ENCODE measurements at places on chromosomes 5 and 9.
A peak's percentile ranks its signal among the peaks of the same experiment; 100 is the strongest.

- no peak for DNase-seq
These were observed 83.8 kb downstream of the DAB2IP start for GRCh38 chr9:121735065-121735792.

GRCh38 chr5:139644646-139645429 is 3.3 kb upstream of the CXXC5 start:
- DNase-seq = no peak

GRCh38 chr5:56829137-56829908 is 14.0 kb downstream of the MAP3K1 start:
- no peak for DNase-seq

DNA sequence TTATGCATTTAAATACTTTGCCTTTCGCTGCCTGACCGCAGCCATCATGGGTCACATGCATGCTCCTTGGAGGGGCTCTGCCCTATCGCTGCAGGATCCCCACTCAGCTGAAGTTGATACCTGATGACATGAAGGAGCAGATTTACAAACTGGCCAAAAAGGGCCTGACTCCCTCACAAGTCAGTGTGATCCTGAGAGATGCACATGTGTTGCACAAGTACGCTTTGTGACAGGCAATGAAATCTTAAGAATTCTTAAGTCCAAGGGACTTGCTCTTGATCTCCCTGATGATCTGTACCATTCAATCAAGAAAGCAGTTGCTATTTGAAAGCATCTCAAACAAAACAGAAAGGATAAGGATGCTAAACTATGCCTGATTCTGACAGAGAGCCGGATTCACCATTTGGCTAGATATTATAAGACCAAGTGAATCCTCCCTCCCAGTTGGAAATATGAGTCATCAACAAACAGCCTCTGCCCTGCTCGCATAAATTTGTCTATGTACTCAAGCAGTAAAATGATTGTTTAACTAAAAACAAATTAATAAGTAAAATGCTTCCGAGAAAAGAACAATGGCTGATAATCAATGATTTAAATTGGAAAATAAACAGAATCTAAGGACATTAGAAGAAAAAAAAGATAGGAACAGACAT is 41.6 kb upstream of the PPP2CA start:
- DNase-seq = no peak

GRCh38 chr9:105963343-105964099 is 269.2 kb downstream of the TMEM38B start:
- no peak for DNase-seq

- DNase-seq = peak; percentile 68
These were observed 937 bp upstream of the SLC26A2 start for GRCh38 chr5:149959406-149960236.

DNA sequence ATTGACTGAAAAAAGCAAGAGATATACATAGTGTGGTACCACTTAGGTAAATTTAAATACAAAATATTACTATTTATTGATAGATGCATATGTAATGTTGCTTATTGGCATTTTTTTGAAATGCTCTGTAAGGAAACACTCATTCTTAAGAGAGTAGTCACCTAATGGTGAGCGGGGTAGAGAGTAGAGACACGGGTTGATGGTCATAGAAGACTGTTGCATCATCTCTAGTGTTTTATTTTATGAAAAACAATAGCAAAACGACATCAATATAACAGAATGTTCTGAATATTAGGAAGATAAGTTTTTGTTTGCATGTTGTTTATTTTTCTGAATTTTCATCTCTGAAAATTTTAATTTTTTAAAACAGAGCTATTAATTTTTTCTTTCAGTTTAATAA is 4.0 kb downstream of the SRP19 start:
- no peak for DNase-seq

GRCh38 chr9:97124256-97124655 is 85.3 kb upstream of the CTSV start:
- DNase-seq = no peak

GRCh38 chr5:23027331-23027730 is 174.2 kb upstream of the CDH12 start:
- DNase-seq = no peak

DNA sequence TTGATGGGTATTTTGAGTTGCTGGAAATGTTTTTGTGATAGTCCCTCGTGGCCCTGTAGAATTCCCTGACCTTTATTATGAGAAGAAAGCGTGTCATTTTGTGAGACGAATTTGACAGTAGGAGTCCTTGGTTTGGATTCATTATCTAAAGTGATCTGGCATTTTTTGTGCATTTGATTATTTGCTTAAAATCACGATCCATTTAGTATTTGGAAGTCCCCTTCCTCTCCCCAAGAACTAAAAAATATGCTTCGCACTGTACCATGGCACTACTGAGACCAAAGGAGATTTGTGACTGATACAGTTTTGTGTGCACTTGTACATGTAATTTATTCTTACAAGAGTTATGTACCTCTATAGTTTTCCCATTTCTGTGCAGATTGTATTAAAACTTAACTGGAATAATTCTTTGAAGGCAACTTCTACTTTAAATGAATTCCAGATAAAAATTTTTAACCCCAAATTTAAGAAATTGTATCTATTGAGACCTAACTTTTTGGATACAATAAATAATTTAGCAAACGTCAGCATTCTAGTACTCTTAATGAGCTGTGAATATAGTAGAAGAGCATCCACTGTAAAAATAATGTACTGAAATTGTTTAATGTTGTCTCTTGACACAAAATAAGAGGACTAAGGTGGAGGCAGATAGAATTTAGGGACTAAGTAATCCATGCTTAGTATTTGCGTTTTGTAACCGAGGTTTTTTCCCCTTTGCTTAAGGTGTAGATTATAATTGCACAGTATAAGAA is 2.1 kb downstream of the MAP3K1 start:
- no peak for DNase-seq

- DNase-seq = no peak
These were observed 26.9 kb upstream of the RAPGEF6 start for GRCh38 chr5:131661933-131662332.

GRCh38 chr9:93390953-93391515 is 60.5 kb upstream of the FAM120A start:
- DNase-seq = no peak

DNA sequence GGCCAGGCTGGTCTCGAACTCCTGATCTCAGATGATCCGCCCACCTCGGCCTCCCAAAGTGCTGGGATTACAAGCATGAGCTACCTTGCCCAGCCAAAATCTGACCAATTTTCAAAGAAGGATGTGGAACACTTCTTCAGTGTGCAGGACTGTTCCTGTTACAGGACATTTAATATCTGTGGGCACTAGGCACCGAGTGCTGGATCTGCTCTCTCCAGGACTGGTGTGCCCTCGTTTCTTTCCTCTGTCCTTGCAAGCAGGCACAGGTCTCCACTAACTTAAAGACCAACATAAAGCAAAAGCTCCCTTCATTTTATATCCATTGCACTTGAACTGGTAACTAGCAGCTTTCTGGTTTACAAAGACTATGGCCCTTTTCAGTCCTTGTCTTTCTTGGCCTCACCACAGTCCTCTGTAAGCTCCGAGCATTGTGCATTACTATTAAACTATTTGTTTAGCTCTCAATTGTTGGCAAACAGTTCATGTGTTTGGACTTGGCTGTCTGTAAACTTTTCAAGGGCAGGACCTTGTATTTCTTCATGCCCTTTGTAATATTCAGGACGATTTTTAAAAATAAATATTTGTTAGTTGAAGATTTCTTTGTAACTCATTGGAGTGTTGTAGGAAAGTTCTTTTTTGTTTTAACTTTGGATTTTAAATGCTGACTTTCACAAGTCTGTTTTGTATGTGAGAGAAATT is 37.3 kb downstream of the ARHGEF28 start:
- DNase-seq = no peak

DNA sequence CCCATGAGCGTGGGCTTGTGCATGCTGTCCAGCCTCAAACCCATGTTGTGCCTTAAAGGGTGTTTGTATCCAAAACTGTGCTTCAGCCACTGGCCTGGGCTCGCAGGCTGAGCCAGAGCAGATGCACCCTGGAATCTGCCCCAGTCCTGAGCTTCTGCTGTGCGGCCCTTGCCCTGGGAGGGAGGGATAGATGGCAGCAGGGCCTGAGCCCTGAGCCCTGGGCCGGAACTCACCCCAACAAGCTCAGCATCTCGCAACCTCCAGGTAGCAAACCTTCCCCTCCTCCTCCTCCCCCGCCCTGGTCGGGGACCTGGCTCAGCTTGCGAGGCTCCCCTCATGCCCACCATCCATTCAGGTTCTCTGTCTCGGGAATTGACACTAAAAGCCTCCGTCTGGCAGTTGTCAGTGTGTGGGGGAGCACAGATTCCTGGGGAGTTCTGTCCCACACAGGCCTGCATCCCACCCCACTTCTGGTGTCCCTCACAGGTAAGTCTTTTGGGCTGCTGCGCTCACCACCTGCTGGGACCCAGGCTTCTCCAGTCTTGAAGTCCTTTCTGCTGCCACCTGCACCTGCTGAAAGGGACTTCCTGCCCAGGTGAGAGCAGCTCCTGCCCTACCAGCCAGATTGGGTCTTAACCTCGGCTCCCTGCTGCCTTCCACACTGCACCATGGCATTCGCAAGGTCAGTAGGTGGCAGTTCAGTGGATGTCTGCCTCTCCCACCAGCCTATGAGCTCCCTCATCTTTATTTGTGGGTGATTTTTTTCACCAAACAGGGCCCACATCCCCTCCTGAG is 55.2 kb upstream of the OLFM1 start:
- no peak for DNase-seq

GRCh38 chr9:88747768-88748167 is 212.8 kb downstream of the NXNL2 start:
- peak; percentile 65 for DNase-seq

GRCh38 chr5:98839469-98840383 is 66.3 kb downstream of the RGMB start:
- DNase-seq = no peak

- DNase-seq = no peak
These were observed 99.0 kb upstream of the FBN2 start for GRCh38 chr5:128637031-128637430.

DNA sequence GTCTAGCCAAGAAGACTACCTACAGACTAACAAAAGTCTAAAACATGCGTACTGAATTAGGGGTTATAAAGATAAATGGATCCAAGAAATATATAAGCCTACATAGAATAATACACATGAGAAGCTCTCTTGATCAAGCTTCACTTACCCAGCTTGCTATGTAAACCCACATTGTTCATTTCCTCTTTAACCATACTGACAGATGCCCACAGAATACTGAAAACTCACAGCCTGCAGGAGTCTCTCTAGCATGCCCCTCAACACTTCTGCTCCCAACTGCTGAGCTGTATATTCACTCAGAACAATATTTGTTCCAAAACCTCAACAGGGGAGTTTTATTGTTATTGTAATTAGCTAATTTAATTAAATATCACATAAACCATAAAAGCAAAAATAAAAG is 52.4 kb downstream of the RFX3 start:
- no peak for DNase-seq

DNA sequence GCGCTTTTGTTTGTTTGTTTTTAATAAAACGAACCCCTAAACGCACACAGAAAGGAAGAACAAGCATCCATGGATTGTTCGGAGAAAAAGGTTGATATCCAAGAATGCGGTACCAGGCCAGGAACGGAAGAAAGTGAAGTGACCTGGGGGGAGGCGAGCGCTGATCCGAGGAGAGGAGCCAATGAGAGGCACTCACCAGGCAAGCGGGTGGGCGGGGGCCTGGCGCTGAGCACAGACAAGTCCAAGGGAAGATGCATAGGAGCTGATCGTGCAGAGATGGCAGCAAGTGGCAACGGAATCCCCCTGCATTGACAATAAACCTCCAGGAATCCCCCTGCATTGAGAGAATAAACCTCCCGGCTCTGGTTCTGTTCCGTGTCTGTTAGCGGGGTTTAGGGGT is 8.4 kb downstream of the OBP2B start:
- no peak for DNase-seq

GRCh38 chr5:35919191-35919590 is 19.2 kb downstream of the CAPSL start:
- DNase-seq = peak; percentile 99

Data from HS-5 (cell line).